ENCODE measurements at places on chromosomes 3 and 15. TPM values are rescaled to one million over a fixed set of nuclear protein-coding genes. Genes with fewer than 3 reads are reported as not detected.
A peak's percentile ranks its signal among the peaks of the same experiment; 100 is the strongest.

The BNIP2 gene
- total RNA-seq, result 58.8 TPM

The NEO1 gene
- 10.4 TPM for total RNA-seq

The NDN gene
- total RNA-seq, result not detected

The TRPM1 gene
- total RNA-seq, result not detected

The FAM107A gene
- total RNA-seq, result not detected

The SLC51B gene
- 0.64 TPM for total RNA-seq

The WDR93 gene
- 0.08 TPM for total RNA-seq

GRCh38 chr3:132522353-132522752 is 74.7 kb upstream of the ACKR4 start:
- no peak for DNase-seq

DNA sequence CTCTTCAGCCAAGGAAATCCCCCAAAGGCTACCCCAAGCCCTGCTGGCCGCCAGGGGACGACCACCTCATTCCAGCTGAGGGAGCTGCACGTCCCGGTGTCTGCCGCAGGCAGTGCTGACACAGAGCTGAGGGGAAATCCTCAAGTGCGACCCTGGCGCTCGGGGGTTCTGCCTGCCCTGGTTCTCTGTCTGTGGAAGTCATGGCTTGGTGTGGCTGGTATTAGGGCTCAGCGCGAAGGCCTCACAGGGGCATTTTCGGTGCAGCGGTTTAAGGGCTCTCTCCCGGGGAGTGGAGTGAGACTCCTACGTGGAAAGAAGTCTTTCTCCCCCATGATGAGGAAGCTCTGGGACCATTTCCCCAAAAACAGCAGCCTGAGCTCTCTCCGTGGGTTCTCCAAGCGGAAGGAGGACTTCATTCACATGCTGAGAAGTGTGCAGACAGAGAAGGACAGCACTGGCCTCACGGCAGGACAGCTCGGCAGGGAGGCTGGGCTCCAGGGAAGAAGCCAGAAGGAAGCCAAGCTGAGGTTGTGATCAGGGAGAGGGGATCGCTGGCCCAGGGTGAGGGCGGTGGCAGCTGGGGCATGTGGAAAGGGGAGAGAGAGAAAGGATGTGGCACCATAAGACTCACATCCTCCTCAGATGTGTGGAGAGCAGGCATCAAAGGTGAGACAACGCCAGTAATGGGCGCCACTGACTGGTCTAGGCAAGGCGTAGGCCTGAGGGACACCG is 48.6 kb downstream of the KLF15 start:
- DNase-seq, result no peak

GRCh38 chr15:89423981-89424380 is 72.4 kb downstream of the RHCG start:
- DNase-seq, result no peak

GRCh38 chr3:46378426-46378942 is 7.7 kb downstream of the CCR5 start:
- peak; percentile 68 for DNase-seq

GRCh38 chr3:115693868-115694267 is 70.6 kb downstream of the GAP43 start:
- DNase-seq, result no peak

DNA sequence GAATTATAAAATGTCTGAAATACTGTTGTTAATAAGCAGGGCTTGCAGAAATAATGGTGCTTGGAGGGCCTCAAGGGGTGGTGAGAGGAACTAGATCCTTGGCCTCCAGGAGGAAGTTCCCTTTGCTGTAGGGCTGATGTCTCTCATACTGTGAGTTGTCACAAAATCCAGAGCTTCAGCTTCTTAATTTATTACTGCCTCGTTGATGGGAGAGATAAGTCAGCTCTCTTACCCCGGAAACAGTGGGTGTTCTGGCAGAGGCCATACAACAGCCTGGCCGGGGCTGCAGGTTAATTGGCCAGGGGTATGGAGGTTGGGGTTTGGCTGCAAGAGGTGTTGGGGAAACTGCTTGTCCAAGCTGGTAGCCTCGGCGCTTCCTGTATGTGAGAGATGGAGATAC is 15.5 kb downstream of the MAPKAPK3 start:
- no peak for DNase-seq

GRCh38 chr3:40925231-40925630 is 274.1 kb upstream of the CTNNB1 start:
- no peak for DNase-seq

DNA sequence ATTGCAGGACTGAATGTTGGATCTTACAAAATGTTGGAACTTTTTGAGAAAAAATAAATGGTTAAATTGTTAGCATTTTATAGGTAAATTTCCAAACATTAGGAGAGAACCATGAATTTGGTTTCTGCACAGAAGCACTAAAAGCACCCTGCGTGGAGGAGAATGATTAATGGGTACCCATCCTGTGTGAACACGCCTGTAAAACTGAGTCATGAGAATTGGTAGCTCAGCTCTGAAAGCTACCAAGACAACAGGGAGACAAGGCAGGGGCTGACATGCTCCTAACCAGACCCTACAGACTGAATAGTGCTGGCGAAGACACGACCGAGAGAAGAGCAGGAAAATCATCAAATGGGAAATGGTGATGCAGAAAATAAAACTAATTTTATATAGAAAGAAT is 32.4 kb upstream of the MTMR10 start:
- no peak for DNase-seq

DNA sequence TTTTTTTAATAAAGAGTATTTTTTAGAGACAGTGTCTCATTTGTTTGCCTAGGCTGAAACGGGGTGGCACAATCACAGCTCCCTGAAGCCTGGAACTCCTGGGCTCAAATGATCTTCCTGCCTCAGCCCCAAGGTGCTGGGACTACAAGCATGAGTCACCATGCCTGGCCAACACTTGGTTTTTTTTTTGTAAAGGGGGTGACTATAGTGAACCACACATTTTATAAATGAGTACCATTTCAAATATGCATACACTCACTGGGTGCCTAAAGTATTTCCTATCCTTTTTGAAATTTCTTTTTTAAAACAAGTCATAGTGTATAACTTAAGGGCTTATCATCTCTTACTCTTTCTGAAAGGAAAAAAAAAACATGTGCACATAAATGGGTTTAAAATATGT is 325.2 kb upstream of the MEIS2 start:
- DNase-seq, result no peak

DNA sequence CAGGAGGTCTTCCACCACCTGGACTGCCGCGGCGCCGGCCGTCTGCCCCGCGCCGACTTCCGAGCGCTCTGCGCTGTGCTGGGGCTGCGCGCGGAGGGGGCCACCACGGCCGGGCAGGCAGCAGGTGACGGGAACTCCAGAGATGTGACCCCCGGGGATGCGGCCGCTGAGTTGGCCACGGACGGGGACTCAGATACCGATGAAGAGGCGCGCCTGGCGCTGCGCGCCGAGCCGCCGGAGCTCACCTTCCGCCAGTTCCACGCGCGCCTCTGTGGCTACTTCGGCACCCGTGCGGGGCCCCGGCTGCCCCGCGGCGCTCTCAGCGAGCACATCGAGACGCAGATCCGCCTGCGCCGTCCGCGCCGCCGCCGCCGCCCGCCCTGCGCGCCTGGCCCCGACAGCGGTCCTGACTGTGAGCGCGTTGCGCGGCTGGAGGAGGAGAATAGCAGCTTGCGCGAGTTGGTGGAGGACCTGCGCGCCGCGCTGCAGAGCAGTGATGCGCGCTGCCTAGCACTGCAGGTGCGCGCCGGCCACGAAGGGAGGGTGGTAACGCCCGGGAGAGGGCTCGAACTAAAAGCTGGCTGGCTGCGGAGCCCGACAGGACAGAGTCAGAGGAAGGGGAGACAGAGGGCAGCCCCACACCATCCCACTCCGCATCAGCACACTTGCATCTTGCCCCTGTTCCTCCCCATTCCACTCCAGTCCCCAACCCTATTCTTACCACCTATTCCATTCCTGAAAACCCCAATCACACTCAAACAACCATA is 885 bp downstream of the EFCC1 start:
- no peak for DNase-seq

DNA sequence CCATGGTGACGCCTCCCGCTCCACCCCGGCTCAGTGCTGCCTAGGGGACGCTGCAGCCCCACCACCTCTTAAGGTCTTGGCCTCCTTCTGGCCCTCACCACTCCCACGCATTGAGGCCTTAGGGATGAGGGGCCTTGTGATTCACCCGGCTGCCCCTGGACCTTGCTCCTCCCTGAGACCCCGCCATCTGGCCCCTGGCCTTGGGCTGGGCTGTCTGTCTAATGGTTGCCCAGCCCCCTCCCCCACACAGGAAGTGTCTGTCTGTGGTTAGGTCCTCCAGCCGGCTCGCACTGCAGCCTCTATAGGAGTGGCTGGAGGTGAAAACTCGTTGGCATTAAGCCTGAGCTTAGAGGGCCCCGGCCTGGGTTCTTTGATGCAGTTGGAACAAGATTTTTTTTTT is 21.5 kb upstream of the MTHFS start:
- DNase-seq, result no peak

DNA sequence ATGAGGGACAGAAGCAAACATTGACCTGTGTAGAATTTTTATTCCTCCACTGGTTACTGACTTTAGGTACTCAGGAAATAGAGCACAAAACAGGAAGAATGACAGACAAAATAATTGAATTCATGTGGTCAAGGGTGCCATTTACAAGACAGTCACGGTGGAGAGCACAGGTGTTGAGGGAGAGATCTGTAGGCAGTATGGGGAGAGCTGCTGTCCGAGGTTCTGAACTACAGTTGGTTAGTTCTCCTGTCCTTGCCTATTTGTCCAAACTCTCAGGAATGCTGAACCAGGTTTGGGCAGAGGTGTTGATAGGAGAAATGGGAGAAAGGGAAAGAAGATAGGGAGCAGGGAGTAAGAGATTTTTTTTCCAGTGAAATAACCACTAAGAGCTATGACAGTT is 178.5 kb upstream of the ZBTB20 start:
- peak; percentile 65 for DNase-seq

DNA sequence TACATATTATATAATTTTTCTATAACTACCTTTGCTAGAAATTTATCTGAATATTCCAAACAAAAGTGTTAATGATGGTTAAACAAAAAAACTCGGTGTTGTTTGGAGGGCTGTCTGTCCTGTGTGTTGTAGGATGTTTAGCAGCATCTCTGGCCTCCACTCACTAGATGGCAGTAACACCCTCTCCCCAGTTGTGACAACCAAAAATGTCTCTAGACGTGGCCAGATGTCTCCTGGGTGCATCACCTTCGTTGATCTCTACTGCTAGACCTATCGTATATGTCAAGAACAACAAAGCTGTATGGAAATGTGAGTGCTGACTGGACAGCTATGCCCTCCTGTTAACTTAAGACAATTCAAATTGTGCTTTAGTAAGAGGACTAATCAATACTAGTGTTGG is 14.1 kb downstream of the ANKRD34C start:
- DNase-seq, result peak; percentile 44

DNA sequence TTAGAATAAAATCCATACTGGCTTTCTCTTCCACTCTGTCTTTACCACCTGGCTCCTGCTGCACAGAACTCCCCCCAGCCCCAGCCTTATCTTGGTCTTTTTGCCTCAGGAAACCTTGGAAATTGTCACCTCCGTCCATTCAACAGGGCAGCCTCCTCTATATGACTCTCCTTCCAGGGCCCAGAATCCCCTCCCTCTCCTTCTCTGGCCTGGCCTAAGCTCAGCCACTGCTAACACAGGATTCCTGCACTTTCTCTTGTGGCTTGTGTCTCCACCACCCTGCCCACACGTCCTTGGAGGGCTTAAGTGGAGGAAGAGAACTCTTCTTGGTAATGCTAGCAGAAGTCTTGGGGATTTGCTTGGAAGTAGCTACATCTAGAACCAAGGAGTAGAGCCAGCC is 1.5 kb upstream of the IL17RD start:
- no peak for DNase-seq

- DNase-seq, result no peak
Observed at GRCh38 chr3:81989274-81989673, 227.8 kb upstream of the GBE1 start.

DNA sequence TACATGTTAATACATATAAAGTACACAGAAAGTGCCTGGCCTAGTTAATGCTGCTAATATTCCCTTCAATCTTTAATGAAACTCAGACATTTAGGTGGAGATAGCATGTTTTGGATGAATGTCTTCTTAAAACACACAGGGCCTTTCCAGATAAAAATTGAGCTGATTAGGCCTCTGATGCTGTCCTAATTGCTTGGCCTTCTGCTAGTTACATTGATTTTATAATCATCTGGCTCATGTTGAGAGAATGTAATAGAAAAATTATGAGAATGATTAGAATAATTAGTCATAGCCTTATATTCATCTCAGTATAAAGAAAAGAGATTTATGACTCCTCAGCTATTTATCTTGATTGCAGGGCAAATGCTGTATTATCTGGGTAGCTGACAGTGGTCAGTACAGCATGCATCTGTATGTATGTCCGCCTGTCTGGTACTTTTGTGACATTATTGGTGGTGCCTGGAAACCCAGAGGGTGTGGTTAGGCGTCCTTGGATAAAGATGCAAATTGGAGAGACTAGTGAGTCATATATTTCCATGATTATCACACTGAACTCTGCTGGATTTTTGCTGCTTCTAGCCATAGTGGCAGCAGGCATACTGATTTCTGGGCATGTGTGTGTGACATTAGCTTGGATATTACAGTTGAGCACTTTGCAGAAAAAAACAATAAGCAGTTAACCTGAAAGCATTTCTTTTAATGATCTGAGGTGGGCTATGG is 120.8 kb downstream of the FEZF2 start:
- DNase-seq, result no peak

- no peak for DNase-seq
Observed at GRCh38 chr15:89486726-89487050, 9.7 kb downstream of the RHCG start.

GRCh38 chr3:45283471-45283870 is 57.4 kb upstream of the TMEM158 start:
- DNase-seq, result no peak

DNA sequence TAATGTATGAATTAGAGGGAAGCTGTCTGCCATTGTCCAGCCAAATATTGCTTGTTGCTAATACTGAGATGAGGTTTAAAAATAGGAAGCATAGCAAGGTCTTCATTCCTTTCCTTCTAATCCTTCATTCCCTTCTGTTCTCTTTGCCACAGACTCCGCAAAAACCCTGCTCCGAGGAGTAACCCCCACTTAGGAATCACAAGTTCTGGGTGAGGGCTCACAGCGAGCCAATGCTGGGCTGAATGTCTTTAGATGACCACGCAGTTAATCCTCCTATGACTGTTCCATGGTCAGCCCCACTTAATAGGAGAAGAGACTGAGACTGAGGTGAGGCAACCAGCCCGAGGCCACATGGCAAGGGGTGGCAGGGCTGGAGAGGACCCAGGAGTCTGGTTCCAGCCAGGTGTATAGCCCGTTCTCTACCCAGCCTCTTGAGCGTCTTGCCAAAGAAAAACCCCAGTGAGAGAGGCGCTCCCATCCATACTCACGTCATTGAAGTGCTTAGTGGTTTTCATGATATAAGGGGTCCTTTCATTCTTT is 44.9 kb upstream of the CTSH start:
- no peak for DNase-seq

- DNase-seq, result no peak
Observed at GRCh38 chr15:67927501-67928168, 87.8 kb upstream of the RNU6-1 start.

- DNase-seq, result no peak
Observed at GRCh38 chr3:3744826-3745225, 54.4 kb upstream of the LRRN1 start.

DNA sequence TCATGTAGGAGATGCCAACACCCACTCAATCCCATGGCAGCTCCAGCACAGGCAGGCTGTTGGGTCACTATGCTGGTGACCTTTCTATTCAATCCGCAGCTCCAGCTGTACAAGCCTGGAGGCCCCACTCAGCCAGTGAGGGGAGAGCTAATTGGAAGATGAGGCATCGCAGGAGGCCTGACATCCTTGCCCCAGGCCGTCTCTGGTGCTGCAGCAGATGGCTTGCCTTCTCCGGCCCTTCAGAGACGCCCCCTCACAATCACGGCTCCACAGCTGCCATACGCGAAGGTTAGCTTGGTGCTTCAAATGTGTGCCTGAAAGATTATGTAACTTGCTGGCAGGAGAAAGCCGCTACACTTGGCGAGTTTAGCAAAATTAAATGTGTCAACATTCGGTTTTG is 104.2 kb upstream of the CLSTN2 start:
- no peak for DNase-seq
